ENCODE measurements at places on chromosomes 3 and 15.

DNA sequence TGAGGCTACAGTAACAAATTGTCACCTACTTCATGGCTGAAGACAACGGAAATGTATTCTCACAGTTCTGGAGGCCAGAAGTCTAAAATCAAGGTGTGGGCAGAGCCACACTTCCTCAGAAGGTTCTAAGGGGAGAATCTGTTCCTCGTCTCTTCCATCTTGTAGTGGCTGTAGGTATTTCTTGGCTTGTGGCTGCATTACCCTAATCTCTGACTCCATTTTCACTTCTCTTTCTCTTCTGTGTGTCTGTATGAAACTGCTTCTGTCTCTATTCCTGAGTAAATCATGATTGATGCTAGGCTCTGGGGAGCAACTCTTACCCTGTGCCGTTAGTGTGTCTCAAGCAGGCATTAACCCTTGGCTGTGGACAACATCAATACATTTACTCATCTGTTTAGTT lies 164.7 kb downstream of the SQOR start:
- DNase-seq: no peak

- no peak for DNase-seq
Measured at GRCh38 chr3:14764331-14765059, 54.3 kb upstream of the FGD5 start.

DNA sequence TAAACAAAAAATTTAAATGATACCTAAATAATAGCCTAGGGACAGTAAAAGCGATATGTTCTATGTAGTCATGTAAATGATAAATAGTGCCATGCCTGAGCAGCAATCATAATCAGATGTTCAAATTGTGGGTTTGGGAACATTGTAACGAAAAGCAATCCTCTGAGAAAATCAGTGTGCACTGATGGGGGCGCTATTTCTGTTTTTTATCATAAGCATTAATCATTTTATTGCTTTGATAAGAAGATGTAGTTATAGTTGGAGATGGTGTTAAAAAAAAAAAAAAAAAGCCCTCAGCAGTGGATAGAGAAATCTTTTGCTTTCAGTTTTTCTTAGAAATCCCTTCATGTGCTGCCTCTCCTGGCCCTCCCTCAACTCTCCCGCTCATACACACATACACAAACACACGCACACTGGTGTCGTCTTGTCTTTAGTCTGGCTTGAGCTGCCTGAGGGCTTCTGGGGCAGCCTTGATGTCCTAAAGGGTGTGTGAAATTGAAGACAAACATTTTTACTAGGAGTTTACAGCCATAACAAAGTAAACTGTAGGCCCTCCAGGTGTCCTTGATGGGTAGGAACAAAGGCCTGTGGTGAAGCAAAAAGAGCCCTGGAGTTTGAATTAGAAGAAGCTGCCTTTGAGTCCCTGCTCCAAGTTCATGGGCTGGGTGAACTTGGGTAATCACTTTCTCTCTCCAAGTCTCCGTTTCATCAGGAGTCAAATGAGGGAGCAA lies 428.1 kb downstream of the SOX2 start:
- no peak for DNase-seq

GRCh38 chr3:13110678-13111116 lies 37.5 kb upstream of the IQSEC1 start:
- DNase-seq: peak; percentile 84

DNA sequence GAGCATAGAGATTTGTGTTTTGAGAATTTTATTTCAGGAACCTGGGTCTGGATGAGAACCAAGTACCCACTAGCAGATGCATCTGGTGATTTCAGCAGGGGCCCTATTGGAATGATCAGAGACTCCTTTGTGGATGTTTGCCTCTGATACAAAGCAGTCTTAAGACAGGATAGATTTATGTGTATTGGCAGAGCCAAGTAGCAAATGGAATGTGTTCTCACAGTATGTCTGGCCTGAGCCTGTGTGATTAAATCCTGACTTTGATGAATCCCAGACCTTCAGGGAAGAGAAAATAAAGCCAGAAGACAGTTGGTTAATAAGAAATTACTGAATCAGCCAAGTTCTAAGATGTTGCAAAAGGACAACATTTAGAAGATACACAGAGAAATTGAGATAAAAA lies 755.5 kb upstream of the SEMA6D start:
- no peak for DNase-seq

DNA sequence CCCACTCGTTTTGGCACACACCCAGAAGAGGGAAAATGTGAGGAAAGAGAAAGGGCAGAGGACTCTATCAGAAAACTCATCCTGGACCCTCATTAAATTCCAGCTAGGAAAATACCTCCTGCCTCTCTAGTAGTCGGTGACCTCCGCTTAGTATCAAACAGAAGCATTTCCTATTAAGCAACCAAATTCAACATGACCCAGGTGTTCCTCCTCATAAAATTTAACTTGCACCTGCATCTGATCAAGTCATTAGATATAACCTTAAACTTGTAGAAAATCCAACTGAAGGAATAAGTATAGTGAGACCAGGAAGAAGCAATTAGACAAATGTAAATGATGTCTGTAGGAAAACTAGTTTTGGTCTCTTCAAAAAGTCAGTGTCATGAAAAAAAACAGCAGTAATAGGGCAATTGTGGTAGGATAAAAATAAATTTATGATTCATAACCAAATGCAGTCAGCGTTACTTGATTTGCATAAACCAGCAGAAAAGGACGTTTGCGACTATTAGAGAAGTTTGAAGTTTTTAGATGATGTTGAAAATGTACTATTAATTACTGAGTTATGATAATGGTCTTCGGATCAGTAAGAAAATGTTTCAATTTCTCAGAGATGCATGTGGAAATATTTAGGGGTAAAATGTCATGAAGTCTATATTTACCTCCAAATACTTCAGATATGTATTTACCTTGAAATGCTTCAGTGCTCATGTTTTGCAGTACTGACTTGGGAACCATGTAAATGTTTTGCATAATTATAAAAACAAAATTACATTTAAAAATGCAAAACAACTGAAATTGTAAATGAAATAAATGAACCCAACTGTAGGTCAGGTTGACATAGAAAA lies 44.6 kb downstream of the LDHAL6B start:
- DNase-seq: no peak

DNA sequence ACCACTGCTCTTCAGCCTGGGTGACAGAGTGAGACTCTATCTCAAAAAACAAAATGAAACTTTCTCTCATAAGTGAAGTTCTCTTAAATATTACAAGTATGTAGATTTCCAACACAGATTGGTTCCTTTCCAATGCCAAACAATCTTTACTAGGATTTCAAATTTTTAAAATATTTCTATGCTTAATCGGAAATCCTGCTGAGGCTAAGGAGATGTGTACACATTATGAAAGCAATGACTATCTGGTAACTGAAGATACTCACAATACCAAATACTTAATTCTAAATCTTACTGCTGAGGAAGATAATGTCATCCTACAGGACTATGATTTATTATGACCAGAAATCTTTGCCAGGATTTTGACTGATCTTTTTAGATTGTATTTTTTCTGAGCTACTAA lies 255.6 kb upstream of the ZNF717 start:
- DNase-seq: no peak

DNA sequence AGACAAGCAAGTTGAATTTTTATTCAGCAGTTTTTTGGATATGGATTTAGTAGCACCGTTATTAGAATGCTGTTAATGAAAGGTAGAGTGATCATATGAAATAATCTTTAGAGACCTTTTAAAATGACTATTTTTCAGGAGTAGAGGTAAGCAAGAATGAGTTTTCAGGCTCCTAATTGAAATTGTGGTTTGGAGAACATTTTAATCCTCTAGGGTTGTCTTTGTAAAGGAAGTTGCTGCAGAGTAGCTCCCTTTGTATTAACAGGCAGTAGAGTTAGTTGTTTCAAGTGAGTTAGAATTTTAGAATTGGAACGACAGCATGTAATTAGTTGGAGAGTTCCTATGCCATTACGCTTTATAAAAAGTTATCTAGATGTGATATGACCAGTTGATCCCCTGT lies 27.2 kb upstream of the EDEM1 start:
- DNase-seq: no peak

DNA sequence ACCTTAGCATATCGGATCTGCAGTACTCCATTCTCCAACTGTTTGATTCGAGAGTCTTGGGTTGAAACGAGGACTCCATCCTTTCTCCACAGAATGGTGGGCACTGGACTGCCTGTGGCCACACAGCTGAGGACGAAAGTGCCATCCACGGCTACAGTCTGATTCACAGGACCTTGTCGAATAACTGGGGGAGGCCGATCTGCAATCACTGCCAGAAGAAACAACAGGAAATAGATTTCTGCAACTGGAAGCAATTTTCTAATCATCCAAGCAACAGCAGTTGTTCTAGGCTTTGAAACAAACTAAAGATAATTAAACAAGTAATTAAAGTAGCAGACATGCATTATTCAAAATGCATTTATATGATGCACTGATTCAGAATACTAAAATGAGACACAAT lies 1097.7 kb downstream of the ROBO1 start:
- no peak for DNase-seq

- no peak for DNase-seq
Measured at GRCh38 chr3:129607391-129608068, 1.1 kb upstream of the PLXND1 start.

GRCh38 chr15:90043530-90044010 lies 42.4 kb downstream of the ZNF710 start:
- DNase-seq: no peak

GRCh38 chr3:160106905-160107861 lies 118.0 kb upstream of the C3orf80 start:
- DNase-seq: no peak

DNA sequence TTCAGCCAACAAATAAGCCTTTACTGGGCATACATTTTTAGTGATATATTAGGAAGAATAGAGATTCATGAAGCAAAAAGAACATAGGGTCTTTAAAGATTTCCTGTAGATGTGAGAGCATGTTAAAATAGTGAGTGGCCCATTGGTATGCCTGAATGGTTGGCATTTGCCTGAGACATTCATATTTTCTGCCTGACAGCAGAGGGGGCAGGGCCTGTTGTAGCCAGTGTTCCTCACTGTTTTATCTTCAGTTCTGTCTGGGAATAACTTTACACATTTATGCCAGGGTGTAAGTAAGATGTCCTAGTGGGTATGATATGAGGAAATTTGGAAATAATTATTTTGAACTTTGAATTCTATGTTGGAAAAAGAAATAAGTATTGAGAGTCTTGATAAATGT lies 704.7 kb upstream of the ARPP21 start:
- DNase-seq: no peak

DNA sequence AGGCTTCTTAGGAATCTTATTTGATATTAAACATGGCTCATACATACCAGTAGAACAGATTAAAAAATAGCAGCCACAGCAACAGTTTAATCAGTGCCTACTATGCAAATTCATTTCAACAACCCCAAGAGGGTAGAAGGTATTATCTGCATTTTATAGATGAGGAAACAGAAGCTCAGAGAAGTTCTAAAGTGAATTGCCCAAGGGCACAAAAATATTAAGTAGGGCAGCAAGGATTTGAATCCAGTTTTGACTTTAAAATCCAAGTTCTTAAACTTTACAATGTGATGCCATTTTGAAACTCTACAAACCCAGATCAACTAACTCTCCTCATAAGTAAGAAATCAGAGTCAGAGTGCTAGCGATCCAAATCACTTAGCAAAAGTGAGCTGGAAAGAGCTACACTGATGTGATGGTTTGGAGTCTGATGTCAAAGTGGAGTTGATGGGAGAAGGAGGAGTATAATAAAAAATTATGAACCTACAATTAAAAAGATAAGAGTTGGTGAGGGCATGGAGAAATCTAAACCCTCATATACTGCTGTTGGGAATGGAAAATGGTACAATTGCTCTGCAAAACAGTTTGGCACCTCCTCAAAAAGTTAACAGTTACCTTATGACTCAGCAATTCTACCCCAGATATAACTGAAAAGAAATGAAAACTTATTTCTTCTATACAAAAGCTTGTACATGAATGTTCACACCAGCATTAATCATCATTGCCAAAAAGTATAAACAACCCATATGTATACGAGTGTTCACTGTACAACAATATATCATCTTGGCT lies 51.0 kb upstream of the PLXND1 start:
- no peak for DNase-seq

DNA sequence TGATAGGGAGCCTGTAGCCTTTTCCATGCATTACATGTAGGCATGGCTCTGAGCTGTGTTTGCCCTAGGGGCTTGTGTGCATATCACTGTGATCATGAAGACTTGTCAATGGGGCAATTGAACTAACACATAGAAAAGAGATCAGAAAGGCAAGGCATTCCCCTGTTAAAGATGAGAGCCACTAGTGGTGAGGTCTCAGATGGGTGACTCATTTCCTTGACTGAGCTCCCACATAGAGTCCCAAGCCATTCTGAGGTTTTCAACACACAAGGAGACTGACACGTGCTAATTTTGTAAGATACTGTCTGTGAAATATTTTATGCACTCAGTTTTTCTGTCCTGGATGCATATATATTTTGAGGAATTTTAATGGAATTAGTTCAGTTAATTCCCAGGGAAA lies 53.8 kb downstream of the SAMMSON start:
- DNase-seq: no peak

DNA sequence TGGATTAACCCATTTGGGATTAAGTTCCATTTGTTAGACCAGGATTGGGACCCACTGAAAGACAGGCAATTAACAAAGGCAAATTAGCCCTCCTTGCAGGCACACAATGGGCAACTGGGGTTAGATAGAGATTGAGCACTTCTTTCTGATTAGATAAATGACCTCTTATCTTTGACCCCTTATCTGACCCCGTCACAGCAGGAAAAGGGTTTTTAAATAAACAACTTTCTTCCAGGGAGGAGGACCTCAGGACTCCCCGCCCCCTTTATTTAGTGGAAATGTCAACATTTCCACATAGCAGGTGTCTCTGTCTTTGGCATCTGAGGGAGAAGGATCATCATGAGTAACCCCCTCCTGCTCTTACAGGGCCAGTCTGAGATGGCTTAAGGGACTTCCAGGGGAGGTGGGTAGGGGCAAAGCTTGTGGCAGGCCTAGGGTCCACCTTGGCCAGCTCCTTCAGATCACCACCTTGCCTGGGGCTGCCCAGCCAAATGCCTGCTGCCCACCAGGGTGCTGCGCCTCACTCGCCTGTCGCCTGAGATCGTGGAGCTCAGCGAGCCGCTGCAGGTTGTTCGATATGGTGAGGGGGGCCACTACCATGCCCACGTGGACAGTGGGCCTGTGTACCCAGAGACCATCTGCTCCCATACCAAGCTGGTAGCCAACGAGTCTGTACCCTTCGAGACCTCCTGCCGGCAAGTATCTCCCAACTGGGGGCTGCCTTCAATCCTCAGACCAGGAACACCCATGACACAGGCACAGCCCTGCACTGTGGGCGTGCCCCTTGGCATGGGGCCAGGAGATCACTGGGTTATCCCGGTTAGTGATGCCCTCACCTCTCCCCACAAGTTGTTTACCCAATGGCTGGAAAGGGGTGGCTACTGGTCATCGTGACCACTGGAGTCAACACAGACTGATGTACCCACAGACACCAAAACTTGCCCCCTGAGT lies 2.6 kb upstream of the WDR6 start:
- DNase-seq: no peak

- DNase-seq: no peak
Measured at GRCh38 chr3:111541391-111541790, 606 bp upstream of the CD96 start.

GRCh38 chr3:88311826-88312225 lies 162.1 kb downstream of the C3orf38 start:
- DNase-seq: no peak

- DNase-seq: no peak
Measured at GRCh38 chr3:36796881-36797280, 32.5 kb upstream of the DCLK3 start.

GRCh38 chr15:94858449-94858848 lies 627.1 kb downstream of the MCTP2 start:
- no peak for DNase-seq

Measured in CD4-positive, alpha-beta T cell treated with Interferon alpha-2 for 1 hour (primary cell).